ENCODE measurements at places on chromosomes 1 and 21.

GRCh38 chr1:35915693-35916092 lies 15.2 kb upstream of the AGO3 start:
- DNase-seq, result no peak

DNA sequence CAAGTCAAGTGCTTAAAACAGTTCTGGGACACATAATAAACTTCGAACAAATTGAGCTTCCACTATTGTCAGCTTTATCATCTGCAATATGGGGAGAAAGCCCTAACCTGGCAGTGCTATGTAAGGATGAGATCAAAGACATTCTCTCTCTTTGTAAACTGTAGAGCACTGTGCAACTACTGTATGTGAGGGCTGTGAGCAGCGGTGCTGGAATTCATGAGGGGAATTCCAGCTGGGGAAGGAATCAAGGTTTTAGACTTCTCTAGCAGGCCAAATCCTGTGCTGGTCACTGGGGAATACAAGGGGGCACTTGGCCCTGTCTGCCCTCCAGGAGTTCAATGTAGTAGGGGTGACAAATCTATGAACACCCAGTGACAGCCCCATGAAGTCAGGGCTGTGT lies 9.3 kb downstream of the FAM151A start:
- no peak for DNase-seq

- no peak for DNase-seq
Measured at GRCh38 chr1:201795066-201795465, 33.9 kb upstream of the IPO9 start.

DNA sequence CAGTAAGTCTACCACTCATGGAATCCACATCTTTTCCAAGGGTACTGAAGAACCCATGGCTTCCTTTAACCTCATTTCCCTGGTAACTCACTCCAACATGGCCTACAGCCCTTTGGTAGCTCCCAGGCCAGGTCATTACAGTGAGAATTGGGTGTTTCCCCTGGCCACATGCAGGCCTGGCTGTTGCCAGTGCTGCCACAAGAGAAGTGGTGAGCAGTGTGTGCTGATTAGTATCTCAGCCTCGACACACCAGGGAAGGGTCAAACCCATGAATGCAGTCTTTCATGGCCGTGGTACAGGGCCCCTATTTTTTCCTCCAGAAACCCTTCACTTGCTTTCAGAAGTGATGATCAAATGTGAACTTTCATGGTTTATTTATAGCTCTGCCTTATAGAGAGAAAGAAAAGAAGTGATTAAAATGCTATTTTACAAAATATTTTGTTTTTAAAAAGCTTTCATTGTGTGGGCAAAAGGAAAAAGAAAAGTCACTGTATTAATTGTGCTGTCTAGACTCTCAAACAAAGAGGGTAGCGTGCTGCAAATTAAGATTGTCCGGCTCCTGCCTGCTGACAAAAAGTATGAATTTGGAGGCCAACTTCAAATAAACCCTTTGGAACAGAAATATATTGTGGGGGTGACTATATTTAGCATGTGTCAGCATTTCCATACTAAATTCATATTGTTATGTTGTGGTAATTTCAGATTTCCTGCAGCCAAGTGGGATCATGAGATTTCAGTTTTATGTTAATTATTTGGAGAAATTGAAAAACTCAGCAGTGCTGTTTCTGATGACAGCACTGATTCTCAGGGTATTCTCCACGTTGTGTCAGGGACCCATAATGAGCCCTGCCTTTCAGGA lies 62.0 kb upstream of the HOOK1 start:
- no peak for DNase-seq

- DNase-seq, result no peak
Measured at GRCh38 chr1:93111065-93111464, 32.0 kb downstream of the MTF2 start.

- DNase-seq, result no peak
Measured at GRCh38 chr1:101311146-101311920, 74.5 kb downstream of the S1PR1 start.

DNA sequence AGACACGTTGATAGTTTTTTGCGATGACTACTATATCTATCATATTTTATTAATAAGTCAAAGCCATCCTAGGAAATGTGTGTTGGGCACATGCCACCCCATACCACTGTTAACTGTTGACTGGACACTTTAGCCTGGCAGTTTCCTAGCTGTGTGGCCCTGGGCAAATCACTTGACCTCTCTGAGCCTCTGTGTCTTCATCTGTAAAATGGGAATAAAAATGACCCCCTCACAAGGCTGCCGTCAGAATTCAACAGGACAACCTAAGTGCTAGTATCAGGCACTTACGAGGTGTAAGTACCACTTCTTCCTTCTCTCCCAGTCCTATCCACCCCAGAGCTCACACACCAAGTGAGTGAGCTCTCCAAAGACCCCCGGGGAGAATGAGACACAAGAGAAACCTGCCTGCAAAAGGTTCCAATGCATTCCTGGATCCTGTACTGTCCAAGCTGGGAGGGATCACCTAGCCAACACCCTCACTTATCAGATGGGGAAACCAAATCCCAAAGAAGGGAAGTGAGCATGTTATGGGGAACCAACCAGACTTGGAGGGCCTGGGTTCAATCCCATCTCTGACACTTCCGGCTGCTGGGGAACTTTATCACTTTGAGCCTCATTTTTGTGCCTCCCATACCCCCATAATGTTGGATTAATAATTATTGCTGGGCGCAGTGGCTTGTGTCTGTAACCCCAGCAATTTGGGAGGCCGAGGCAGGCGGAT lies 24.9 kb downstream of the HSPG2 start:
- no peak for DNase-seq

DNA sequence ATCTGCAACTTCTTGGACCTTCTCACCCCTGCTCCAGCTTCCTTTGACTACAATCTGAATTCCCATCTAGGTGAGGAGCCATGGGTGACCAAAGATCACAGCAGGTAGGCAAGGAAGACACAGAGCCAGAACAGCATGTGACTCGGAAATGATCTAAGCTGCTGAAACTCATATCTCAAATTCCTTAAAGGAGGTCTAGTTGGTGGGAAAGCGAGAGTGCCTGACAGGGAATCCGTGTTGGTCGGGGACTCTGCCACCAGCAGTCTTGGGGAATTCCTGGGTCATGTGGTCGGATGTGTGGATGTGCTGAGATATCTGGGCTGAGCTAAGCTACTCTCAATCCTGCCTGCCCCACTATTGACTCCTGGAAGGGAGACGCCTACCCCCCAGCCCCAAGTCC lies 3.2 kb upstream of the NUAK2 start:
- DNase-seq, result no peak
